ENCODE measurements at places on chromosomes 6 and 20.
A peak's percentile ranks its signal among the peaks of the same experiment; 100 is the strongest.

- DNase-seq, result no peak
Measured at GRCh38 chr20:8718279-8718678, 350.6 kb upstream of the PLCB4 start.

- DNase-seq, result no peak
Measured at GRCh38 chr6:87279196-87279595, 43.2 kb upstream of the SMIM8 start.

DNA sequence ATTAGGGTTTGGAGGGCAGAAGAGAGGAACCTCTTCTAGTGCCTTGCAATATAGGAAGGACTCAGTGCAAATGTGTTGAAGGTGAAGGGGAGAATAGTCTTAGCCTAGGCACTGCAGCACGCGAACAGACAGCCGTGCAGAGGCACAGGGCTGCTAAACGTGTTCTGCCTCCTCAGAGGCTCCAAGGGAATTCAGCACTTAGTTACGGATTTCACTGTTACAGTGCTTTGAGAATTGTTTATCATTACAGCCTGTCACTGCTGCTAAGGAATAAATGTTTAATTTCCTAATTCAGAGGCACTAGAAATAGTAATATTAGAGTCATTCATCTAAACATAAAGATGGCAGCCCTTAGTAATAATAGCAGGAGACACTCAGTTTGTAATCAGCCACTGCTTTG is 116.4 kb upstream of the SLC22A16 start:
- DNase-seq, result no peak

- DNase-seq, result peak; percentile 77
Measured at GRCh38 chr20:58511364-58511763, 3.8 kb downstream of the APCDD1L start.

DNA sequence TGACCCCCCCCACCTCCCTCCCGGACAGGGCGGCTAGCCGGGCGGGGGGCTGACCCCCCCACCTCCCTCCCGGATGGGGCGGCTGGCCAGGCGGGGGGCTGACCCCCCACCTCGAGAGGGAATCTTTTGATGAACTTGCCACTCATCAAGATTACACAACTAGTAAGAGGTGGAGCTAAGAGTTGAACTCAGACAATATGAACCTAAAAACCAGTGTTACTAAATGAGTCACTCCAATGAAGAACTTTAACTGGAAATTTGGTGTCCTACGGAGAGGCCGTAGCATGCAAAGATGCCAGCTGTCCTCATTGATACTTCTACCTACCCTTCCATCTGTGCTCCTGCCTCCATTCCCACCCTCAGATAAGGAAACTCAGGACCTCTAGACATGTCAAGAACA is 42.8 kb downstream of the PFDN4 start:
- DNase-seq, result no peak

DNA sequence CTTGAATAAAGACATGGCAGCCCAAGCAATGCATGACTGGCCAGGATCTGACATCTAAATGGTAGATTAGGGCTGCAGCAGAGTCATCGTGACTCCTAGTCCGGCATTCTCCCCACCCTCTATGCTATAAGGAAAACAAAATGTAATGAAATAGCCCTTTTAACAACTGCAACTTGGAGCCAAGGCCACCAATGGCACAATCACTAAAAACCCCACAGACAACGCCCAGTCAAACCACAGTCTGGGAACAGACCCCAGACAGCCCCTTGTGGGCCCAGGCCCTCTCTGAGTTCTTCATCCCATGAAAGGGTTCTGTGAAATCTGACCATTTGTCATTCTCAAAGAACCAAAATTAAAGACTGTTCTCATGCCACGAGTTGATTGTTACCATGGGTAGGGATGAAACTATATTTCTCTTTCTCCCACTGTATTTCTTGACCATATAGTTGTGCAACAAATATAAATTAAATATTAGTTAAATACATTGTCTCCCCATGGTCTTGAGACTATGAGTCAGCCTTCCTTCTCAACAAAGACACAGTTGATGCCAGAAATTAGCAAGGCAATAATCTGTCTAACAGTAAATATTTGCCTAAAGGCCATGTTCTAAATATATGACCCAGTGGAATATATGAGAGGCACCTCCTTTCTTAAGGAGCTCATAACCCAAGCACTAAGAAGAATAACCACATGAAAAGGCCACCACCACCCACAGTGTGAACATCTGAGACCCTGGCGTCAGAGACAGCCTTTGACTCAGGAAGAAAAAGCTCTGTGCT is 85.6 kb upstream of the SSTR4 start:
- no peak for DNase-seq

- peak; percentile 30 for DNase-seq
Measured at GRCh38 chr20:48773837-48774418, 53.9 kb downstream of the PREX1 start.

DNA sequence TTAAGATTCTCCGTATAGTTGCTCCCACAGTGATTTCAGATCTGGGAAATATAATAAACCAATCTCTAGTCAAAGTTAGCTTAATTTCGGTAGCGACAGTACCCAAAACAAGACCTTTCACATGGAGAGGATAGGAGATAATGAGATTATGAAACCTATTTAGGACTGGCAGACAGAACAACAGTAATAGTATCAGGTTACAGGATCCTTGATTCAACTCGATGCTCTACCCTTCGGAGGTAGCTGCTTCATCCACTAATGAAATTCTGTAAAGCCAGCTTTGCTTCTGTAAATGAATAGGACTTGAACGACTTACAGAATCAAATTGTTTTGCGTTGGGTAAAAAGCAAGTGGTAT is 534 bp upstream of the AKIRIN2 start:
- DNase-seq, result peak; percentile 49

DNA sequence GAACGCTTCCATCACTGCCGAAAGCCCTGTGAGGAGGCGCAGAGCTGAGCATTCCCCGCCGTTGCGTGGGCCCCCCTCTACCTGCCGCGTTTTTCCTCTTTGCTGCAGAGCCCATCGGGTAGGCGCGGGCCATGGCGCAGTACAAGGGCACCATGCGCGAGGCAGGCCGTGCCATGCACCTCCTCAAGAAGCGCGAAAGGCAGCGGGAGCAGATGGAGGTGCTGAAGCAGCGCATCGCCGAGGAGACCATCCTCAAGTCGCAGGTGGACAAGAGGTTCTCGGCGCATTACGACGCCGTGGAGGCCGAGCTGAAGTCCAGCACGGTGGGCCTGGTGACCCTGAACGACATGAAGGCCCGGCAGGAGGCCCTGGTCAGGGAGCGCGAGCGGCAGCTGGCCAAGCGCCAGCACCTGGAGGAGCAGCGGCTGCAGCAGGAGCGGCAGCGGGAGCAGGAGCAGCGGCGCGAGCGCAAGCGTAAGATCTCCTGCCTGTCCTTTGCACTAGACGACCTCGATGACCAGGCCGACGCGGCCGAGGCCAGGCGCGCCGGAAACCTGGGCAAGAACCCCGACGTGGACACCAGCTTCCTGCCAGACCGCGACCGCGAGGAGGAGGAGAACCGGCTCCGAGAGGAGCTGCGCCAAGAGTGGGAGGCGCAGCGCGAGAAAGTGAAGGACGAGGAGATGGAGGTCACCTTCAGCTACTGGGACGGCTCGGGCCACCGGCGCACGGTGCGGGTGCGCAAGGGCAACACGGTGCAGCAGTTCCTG is 693 bp downstream of the FAM50B start:
- DNase-seq, result no peak

DNA sequence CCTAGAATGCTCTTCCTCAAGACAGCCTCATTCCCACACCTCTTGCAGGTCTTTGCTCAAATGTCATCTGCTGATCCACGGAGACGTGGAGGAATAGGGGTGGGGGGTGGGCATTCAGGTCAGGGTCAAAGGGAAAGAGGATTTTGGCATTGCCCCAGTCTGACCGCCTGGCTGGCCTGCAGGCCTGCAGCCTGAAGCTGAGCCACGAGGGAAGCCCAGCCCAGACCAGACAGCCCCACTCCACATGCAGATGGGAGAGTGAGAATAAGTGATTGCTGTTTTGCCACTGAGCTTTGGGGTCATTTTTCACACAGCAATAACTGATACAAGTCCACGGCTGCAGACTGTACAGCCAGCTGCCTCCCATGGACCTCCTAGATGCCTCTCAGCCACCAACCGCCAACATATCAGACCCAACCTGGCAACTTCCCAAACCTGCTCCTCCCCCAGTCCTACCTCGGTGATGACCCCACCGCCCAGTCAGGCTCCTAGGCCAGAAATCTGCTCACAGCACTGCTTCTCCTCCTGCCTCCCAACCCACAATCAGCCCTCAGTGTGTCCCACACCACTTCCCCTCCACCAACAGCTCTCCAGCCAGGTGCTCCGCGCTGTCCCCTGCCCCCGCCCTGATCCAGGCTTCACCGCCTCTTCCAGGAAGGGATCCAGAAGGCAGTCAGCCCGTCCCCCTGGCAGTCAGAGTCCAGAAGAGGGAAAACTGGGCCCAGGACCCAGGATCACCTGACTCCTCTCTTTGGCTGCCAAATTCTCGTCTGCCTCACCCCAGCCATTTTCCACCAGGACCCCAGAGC is 14.0 kb downstream of the KIAA1755 start:
- no peak for DNase-seq

GRCh38 chr6:89782222-89782621 is 37.4 kb downstream of the MDN1 start:
- no peak for DNase-seq

- no peak for DNase-seq
Measured at GRCh38 chr6:166408936-166409755, 26.4 kb upstream of the MPC1 start.
